ENCODE measurements at places on chromosomes 2 and 18.

DNA sequence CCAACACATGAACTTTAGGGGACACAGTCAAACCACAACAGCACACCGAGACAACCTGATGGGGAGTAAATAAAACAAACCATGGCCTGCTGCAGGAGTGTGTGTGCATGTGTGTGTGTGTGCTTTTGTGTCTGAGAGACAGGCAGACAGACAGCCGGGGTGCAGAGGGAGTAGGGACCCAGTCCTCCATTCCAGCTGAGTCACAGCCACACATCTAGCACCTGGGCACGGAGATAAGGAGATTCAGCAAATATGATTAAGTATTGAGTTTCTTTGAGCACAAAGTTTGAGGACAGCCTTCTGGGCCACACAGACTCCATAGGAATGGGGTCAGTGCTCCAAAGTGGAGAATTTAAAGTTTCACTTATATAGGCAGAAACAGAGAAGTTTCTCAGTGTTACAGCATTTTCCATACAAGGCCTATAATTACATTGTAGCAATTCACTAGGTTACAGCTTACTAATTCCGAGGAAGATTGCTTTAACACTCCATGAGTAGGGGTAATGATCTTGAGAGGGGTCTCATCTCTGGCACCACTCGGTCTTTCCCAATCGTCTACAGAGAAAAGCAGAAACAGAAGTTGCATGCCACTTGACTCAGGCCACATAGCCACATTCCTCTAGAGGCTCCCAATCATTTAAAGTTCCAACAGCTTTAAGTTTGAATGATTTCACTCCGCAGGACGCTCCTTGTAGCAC lies 30.8 kb upstream of the PRLH start:
- DNase-seq, result no peak

- no peak for DNase-seq
Observed at GRCh38 chr2:239695728-239696240, 295.0 kb upstream of the HDAC4 start.

- DNase-seq, result no peak
Observed at GRCh38 chr18:38497266-38497665, 931.7 kb upstream of the CELF4 start.

GRCh38 chr2:105328281-105329196 lies 996 bp downstream of the TGFBRAP1 start:
- no peak for DNase-seq

DNA sequence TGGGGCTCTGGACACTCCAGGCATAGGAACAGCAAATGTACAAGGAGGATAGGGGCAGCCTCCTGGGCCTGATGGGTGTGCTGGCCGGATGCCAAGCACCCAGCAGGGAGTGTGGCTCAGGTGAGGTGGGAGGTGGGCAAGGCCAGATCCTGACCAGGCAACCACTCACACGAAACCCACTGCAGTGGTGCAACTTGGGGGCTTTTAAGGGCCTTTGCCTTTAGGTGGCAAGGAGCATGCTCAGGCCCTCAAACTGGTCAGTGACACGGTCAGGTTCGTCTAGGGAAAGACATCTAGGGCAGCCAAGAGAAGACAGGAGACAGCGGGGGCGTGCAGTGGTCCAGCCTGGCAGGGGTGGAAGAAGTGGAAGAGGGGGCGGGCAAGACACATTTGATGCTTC lies 18.4 kb upstream of the TEX51 start:
- DNase-seq, result no peak

GRCh38 chr2:186068139-186068801 lies 329.7 kb downstream of the FSIP2 start:
- no peak for DNase-seq

DNA sequence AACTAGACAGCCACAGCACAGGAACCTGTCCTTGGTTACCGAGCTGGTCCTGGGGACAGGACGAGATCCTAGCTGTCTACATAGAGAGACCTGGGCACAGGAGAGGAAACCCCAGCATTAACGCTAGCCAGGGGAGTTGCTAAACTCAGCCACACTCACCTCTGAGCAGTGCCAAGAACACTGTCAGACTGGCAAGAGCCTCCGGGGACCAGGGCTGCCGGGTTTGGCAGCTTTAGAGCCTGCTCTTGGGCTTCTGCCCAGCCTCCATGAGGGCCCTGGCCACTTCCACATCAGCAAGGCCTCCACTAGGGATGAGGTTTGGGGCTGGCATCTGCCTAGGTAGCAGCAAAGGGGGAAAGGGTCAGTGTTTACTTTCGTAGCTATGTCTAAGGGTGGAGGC lies 6.7 kb downstream of the TMBIM1 start:
- peak; percentile 67 for DNase-seq

DNA sequence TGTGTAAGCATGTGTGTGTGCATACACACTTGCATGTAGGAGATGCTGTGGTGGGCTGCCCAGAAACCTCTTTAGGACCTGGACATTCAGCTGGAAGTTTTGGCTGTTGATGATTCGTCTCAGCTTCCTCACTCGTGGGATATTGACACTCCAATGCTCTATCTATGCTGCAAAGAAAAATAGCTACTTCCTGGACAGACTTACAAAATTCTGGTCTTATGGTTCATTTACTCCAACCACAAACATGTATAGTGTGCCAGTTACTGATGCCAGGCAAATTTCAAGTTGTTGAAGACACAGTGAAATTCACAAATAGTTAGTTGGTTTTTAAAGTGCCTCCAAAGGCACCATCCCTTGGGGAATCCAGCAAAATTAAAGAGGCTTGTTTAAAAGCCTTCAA lies 882.6 kb downstream of the CPS1 start:
- DNase-seq, result no peak

DNA sequence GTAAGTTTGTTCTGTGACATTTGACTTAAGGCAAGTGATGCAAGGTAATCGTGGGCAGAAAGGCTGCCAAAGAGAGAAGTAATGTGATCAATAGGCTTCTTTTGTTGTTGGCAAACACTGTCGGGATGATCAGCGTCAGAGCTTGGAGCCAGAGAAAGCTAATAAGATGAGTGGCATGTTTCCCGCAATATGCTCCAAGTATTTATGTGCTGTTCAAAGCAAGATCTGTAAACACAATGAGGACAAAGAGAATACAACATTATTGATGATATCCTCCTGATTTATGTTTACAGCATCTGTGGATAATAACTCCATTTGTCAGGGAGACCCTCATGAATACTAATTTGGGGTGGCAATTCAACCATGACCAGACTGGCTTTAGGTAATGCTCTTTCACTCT lies 603.3 kb downstream of the TDRD15 start:
- DNase-seq, result no peak

GRCh38 chr2:128424406-128425171 lies 105.9 kb upstream of the HS6ST1 start:
- no peak for DNase-seq

GRCh38 chr2:118124288-118124891 lies 36.1 kb downstream of the INSIG2 start:
- no peak for DNase-seq

- no peak for DNase-seq
Observed at GRCh38 chr18:79406708-79407107, 11.0 kb downstream of the NFATC1 start.

DNA sequence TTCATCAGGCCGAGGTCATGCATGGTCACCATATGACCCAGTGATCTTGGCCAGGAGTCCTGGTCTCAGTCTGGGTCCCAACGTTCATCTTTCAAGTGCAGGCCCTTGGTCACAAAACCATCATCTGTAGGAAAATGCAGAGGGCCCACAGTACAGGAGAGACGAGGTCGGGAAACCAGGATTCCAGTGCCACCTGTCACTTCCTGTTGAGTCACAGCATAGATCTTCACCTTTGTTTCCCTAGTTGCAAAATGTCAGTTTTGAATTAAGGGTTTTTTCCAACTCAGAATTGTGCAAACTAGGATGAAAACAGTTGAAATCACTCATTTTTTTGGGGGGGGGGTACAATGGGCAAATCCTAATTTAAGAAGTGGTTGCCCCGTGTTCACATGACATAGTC lies 162.2 kb downstream of the INSIG2 start:
- no peak for DNase-seq

- no peak for DNase-seq
Observed at GRCh38 chr2:223486751-223487150, 115.4 kb downstream of the SCG2 start.

GRCh38 chr2:10814571-10815331 lies 2.2 kb upstream of the PDIA6 start:
- DNase-seq, result no peak

GRCh38 chr2:22282220-22282619 lies 1102.8 kb upstream of the KLHL29 start:
- DNase-seq, result no peak

DNA sequence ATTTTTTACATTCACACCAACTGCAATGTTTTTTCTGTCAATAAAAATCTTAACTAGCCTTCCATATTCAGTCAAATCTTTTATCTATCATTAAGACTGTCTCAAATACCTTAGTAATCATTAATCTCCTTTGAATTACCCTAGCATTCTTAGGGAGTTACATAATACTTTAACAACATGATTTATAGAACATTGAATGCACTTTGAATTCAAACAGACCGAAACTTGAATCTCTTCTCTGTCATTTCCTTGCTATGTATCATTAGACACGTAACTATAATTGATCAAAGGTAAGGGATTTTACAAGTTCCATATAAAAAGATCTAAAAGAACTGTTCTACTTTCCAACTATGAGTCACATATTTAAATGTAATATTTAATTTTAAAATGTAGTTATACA lies 330.9 kb downstream of the RIT2 start:
- no peak for DNase-seq

DNA sequence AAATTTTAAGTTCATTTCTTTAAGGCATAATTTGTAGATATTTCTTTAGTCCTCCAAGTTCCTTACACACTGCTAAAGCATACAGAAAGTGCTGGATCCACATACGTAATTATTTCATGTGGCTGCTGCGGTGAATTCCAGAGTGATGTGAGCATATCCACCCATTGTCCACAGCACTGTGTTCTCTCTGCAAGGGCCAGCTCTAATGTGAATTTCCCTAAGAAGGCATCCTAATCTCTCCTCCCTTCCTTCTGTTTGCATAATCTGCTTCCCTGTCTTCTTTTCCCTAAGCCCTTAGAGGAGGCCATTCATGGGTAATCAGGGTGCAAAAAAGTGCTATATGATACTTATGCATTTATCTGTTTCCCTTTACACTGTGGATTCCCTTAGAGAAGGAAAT lies 57.2 kb downstream of the COBLL1 start:
- peak; percentile 25 for DNase-seq

- DNase-seq, result peak; percentile 48
Observed at GRCh38 chr18:9708434-9709303, 568 bp downstream of the RAB31 start.

DNA sequence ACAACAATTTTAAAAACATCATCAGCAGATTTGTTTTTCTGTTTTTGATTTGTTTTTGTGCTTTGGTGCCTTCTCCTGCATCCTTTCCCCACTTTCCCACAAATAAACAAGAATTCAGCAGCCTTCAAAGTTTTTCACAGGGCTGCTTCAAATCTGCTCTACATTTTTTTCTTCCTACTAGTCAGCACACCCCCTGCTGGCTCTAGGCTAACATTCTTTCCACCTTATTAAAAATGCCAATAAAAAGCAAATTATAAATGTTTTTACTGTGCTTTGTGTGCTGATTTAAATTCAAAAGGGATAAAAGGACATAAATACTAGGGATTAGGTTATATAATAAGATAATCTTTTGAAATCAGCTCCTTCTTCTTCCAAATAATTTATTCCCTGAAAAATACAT lies 6.2 kb upstream of the CNTNAP5 start:
- DNase-seq, result no peak

DNA sequence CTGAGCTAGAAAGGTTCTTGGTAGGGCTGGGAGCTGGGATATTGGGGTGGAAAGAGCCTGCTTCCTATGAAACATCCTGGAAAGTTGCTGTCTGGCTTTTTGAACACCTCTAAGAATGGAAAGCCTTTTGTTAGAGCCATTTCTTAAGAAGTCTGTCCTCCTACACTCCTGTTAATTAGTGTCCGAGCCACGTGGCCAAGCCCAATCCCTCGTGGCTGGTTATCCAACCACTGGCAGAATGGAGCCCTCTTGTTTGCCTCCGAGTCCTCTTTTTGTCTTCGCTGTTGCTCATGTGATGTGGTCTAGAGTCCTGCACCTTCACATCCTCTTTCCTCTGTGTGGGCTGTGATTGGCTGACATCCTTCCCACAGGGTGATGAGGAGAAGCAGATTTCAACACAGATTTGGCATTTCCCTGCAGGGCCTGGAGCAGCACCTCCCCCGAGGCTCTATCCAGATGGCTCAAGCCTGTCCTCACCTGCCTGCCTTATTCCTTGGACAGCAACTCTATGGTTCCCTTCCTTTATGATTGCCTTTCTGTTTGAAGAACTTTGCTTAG lies 8.2 kb upstream of the TOGARAM2 start:
- no peak for DNase-seq

- DNase-seq, result peak; percentile 71
Observed at GRCh38 chr18:21163647-21164547, 52.3 kb upstream of the ROCK1 start.

DNA sequence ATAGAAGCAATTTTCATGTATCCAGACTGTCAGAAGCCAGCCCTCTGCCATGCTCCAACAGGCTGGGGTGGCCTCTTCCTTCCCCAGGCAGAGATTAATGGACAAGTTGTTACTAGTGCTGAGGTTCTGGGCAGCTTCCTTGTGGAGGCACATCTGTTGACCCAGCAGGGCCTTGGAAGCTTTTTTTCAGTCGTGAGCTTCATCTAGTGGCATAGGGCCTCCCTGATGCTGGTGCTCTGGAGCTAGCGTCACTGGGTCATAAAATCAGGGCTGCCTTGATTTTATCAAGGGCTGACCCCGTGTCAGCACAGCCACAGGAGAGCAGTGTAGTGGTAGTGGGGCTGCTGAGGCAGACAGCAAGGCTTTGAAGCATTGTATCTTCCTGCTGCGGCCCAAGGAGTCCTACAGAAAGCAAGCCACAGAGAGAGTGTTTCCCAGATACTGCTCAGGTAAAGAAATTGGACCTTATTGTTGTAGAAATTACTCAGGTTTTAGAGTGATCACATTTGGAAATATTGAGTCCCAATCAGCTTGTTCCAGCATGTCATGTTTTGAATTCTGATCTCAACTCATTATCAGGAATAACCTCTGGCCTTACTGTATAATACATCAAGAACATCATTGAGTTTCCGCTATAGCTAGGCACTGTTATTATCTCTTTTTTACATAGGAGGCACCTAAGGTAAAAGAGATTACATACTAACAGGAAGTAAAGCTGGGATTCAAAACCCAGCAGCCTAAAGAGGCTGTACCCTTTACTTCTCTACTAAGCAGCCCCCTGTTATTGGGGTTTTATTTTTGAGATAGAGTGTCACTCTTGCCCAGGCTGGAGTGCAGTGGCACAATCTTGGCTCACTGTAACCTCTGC lies 92.3 kb upstream of the ALPP start:
- DNase-seq, result no peak

- no peak for DNase-seq
Observed at GRCh38 chr2:39719317-39719716, 53.6 kb downstream of the TMEM178A start.

DNA sequence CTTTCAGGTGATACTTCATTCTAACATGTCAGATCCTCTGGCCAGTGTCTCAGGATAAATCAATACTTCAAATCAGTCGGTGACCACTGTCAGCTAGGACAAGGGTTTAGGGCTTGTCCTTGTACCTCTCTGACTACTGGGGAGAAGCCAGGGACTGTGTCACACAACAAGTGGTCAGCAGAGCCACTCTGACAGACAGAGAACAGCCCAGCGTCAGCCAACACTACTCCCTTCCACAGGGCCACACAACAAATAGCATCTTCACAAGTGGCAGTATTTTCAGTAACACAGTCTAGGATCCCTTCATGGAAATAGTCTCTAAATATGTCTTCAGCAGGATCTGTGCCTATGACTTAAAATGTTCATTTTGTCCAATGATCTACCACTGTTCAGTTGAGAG lies 14.2 kb downstream of the FLACC1 start:
- DNase-seq, result no peak

- DNase-seq, result no peak
Observed at GRCh38 chr18:51171625-51172259, 25.7 kb downstream of the MEX3C start.

- no peak for DNase-seq
Observed at GRCh38 chr2:239383759-239384156, 17.1 kb downstream of the HDAC4 start.

Measured in GM03348 (cell line).